Kidney epithelial cell (primary cell): ENCODE measurements at places on chromosomes 1 and 21.

GRCh38 chr1:17136936-17137335, 17.7 kb upstream of the PADI2 start:
- DNase-seq = no peak

- DNase-seq = peak; percentile 39
Observed at GRCh38 chr1:205543351-205544301, 39.2 kb downstream of the CDK18 start.

DNA sequence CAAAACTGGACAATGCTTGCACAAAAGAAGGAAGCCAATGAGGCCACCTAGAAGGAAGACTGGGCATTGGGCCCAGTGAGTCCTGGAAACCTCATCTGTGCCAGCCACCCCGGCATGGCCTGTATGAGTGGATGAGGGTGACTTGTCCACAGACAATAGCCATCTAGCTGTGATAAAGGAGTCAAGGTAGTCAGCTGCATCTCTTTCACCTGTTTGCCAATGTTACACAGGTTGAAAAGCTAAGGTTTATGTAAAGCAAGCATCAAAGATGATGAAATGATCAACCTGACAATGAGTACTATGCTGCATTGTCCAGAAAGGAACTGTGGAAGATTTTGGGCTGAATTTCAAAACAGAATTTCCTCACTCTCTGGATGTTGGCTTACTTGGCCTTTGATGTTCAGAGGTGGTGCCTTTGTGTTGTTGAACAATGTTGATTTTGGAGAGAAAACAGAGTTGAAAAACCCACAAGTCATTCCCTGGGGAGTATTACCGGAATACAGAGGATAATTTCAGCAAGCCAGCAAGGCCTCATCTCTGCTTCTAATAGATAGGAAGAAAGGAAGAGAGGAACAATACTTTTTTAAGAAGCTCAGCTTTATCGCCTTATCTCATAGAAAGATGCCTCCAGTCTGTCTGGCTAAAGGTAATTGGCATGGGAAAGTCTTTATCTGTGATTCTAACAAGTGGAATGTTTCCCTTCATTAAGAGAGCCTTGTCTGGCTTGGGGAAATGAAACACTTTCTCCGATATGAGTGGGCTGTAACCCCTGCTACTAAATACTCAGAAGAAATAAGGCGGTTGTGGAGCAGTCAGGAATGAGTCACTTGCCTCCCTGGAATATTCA, 11.4 kb upstream of the SELE start:
- DNase-seq = no peak

- no peak for DNase-seq
Observed at GRCh38 chr1:93628681-93629080, 53.0 kb downstream of the BCAR3 start.

- DNase-seq = no peak
Observed at GRCh38 chr1:154773551-154773950, 96.5 kb downstream of the KCNN3 start.

GRCh38 chr1:150576794-150577556, 2.4 kb downstream of the MCL1 start:
- DNase-seq = no peak
